Fibroblast of the aortic adventitia (primary cell): ENCODE measurements at places on chromosomes 2 and 18.

GRCh38 chr2:101900375-101900774, 91.4 kb upstream of the IL1R2 start:
- DNase-seq, result no peak

DNA sequence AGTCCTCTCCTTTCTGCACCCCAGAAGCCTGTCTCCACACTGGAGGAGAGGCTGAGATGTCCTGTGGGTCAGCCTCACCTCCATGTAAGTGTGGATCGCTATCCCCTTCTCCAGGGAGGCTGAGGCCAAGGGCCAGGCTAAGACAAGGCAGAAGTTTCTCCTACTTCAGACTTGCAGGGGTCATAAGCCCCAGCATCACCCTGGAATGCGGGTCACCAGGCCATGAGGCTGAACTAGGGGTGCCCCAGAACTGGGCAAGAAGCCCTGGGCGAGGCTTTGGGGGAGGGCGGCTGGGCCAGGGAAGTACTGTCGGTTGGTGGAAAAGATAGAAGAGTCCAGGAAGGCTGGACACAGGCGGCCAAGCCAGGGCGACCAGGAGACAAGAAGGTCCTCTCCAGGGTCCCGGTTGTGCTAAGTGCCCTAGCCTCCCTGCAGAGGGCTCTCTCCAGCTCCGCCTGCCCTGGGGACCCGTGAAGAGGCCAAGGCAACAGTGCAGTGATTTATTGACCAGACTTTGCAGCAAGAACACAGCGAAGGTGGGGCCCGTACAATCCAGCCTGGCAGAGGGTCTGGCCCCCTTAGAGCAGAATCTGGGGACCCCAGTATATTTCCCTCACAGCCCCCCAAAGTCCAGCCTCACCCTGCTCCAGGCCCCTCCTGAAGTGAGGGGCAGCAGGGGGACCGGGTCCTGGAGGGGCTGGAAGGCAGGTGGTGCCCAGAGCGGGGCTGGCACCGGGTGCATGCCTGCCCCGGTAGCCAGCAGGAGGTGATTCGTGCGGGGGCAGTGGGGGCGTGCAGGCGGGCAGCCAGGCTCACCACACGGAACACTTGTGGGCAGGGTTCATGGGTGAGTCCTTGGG, 8.1 kb downstream of the ECEL1 start:
- DNase-seq, result no peak

DNA sequence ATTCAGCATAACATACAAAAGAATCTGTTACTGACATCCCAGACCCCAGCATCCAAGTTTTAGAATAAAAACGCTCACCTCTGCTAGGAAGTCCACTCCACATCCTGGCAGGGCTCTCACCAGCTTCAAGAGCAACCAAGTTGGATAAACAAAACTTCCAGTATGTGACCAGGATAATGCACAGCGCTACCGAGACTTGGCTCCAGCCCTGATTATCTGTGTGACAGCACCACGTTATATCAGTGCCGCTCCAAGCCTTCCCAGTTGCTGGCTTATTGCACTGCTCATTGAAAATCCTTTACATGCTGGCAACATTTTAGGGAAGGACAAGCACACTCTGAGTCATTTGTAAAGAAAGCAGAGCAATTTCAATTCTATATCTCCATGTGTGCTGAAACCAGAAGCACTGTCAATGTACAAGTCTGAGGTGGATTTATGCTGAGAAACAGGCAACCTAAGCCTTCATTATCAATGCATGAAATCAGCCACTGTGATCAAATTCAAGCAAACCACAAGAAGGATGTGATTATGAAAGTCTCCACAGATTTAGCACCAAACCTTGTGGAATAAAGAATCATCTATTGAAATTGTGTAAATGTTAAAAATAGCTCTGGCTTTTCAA, 115.7 kb downstream of the ZNF385B start:
- DNase-seq, result peak; percentile 11

DNA sequence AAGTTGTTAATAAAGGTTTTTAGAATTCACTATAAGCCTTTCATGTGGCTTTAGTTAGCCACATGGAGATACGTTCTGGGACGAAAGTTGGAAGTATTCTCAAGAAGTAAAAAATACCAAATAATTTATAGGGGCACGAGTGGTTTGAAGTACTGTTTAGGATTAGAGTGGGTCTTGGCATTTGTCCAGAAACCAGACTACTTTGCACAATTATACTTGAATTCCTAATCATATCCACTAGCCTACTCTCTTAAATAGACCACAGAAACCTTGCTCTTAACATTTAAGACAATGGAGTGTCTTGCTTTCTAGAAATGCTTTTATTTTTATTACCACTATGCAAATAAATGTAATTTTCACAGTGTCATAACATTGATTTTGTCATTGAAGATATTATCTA, 44.6 kb downstream of the UBE2E3 start:
- no peak for DNase-seq

DNA sequence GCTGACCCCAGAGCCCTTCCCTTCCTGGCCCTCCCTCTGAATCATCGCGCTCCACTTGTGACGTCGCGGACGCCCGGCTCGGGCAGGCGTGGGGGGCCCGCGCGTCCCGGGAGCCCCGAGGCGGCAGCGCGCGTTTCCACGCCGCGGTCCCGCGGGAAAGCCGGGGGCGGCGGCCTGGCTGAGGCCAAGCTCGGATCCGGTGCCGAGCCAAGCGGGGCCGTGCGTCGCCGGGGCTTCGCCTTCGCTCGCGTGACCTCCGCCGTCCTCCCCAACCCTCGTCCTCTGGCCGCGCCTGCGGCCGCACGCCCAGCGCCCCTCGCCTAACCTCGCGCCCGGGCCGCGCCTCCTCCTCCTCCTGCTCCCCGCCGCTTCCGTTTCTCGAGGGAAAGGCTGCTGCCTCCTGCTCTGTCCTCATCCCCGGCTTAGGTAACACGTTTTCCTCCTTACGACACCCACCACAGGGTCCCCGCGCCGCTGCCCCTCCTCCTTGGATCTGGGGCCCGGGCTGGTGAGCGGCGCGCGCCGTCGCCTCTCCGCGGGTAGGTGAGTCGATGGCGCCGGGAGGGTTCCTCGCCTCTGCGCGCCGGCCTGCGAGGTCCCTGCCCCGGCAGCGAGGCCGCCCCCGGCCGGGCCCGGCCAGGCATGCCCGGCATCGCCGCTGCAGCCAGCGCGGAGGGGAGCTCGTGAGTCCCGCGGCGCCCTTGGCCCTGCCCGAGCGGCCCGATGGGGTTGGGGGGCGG, at the start of gene INPP1:
Gene INPP1 (plus strand): TSS at position 54 of the 740 bp plus-strand sequence. CDS start 16,514 bp downstream, outside the sequence.
- peak; percentile 66 for DNase-seq

GRCh38 chr2:8406271-8406670, 275.6 kb upstream of the ID2 start:
- no peak for DNase-seq

DNA sequence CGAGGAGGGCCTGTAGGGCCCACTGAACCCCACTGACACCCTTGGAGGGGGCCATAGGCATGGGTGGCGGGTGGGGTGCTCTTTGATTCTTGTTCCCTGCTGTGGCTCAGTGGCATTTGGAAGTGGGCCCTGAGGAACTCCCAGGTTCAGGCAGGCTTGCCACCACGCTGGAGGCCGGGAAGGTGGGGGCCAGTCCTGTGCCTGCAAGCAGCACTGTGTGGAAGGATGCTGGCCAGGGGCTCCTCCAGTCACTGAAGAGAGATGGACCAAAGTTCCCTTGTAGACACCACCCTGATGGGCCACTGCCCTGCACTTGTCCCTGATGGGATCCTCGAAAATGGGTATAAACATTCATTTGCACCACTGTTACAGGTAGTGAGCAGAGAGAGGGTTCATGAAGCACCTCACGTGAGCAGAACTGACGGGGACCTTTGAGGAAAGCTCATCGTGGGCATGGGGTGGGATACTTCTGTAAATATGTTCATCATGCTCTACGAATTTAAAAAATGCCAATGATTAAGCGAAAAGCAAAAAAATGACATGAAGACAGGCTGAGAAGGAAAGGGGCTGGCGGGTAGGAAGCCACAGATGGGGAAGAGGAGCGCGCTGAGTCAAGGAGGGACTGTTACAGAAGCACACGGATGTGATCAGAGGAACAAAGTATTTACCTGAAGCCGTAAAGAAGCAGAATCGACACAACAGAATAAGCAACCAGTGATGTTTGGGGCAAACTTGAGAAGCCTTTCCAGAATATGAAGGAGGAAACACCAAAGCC, 45.2 kb upstream of the ASB1 start:
- DNase-seq, result no peak

DNA sequence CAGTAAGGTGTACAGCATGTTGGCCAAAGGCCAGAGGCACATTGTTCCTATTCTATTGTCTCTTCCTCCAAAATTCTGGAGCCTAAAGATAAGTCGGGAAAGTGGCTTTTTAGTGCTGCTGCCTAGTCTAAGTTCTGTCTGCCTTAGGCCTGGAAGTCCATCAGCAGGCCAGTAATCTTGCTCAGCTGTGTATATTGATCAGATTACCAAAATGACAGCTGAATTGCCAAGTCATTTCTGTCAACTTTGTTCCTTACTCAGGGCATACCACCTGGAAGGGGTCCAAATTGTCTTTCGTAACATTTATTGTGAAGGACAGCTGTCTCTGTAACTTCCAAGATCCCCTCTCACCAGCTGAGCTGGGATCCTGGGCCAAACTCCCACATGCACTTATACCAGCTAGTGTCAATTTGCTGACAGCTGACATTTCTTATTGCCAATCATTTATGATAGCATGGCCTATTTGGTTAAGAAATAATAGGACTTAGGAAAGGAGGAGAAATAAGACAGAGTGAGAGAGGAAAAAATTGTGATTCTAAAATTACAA, 116.8 kb upstream of the FSHR start:
- no peak for DNase-seq

DNA sequence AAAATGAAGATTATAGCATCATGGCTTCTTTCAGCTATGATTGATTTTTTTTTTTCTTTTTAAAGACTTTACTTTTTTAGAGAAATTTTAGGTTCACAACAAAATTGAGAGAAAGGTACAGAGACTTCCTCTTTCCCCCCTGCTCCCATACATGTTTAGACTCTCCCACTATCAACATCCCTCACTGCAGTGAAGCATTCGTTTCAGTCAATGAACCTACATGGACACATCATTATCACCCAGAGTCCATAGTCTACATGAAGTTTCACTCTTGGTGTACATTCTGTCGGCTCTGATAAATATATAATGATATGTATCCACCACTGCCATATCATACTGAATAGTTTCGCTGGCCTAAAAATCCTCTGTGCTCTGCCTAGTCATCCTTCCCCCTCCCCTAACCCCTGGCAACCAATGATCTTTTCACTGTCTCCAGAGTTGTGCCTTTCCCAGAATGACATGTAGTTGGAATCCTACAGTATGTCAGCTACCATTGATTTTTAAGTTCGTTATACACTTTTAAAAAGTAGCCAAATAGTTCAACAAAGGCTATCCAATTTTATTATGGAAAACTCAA, 86.8 kb downstream of the GPD2 start:
- no peak for DNase-seq

GRCh38 chr2:226135861-226136548, 663.6 kb downstream of the IRS1 start:
- DNase-seq, result no peak

- DNase-seq, result no peak
Observed at GRCh38 chr2:88176352-88176984, 6.3 kb downstream of the THNSL2 start.

GRCh38 chr2:66082581-66082980, 352.3 kb upstream of the MEIS1 start:
- no peak for DNase-seq

DNA sequence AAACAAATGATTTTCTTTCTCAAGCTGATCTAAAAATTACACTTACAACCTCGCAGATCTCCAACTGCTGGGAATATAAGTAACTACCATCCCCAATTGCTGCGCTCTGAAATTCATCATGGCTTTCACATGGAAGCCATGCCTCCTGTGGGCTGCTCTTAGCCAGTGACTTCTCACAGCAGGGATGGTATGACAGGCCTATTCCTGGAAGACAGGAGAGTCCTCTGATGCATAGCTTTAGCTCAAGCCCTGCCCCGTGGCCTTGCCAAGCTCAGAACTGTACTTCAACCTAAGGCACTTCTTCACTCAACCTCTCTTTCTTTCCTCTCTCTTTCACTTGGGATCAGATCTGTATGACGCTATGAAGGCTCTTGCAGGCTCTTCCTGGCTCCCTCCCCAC, 12.6 kb upstream of the ELAC1 start:
- DNase-seq, result no peak

GRCh38 chr18:27094621-27095020, 90.5 kb downstream of the CHST9 start:
- DNase-seq, result no peak

- peak; percentile 80 for DNase-seq
Observed at GRCh38 chr18:46250084-46250811, 146.1 kb downstream of the HAUS1 start.

GRCh38 chr2:136286423-136286822, 168.5 kb upstream of the CXCR4 start:
- DNase-seq, result no peak

DNA sequence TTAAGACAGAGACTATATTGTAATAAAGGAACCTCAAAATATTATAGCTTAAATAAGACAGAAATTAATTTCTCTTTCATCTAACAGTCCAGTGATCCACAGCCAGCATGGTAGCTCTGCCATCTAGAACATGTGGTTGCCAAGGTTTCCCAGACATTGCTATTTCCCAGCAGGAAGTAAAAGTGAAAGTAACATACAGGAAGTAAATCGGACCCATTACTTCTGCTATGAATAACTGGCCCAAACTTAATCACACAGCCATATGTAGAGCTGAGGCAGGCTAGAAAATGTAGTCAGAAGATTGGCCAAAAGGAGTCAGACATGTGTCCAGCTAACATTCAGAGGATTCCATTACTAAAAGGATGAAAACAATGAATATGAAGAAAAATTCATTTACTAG, 71.0 kb downstream of the NOL4 start:
- DNase-seq, result peak; percentile 29

DNA sequence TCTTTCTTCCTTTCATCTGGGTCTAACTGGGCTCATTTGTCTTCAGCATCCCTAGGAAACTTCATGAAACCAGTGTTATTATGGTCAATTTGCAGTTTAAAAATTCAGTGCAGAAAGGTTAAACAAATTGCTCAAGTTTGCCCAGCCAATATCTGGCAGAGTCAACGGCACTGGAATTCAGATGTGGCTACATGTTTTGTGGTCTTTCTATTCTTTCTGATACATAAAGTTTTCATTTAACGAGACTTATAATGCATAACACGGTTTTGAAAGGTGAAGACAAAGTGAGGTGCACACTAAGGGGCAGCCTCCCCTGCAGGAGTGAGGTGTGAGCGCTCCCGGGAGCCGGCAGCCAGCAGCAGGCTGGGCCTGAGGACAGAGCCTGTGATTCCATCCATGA, 164.6 kb downstream of the RTP5 start:
- no peak for DNase-seq
